ENCODE measurements at places on chromosomes 5 and 9.

GRCh38 chr9:106936680-106937079 is 73.7 kb downstream of the ZNF462 start:
- DNase-seq: no peak

- no peak for DNase-seq
These were observed 24.4 kb downstream of the EGR1 start for GRCh38 chr5:138489683-138490061.

- DNase-seq: no peak
These were observed 58.5 kb upstream of the UBAC1 start for GRCh38 chr9:136019681-136020060.

DNA sequence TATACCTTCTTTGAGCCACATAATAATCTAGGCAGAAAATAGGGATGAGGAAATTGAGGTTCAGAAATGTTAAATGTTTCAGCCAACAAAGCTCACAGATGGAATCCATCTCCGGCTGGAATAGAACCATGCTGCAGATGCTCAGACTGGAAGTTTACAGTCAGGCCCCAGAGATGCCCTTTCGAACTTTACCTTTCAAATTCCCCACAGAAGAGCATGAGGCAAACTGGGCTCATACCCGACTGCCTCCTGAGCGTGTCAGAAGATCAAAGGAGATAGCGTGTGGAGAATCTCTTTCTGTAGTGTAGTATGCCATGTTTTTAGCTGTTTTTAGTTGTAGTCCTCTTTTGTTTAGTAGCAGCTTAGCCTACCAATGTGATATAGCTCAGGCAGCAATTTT is 72.0 kb upstream of the DAP start:
- DNase-seq: no peak

GRCh38 chr5:89243611-89244010 is 360.6 kb upstream of the MEF2C start:
- DNase-seq: no peak

All from T follicular helper cell (primary cell).